Cerebellar cortex (tissue), 1 donor: ENCODE measurements at places on chromosomes 7 and 10.
A peak's percentile ranks its signal among the peaks of the same experiment; 100 is the strongest.

GRCh38 chr10:131421381-131421780, 109.9 kb upstream of the TCERG1L start:
- DNase-seq: no peak

- no peak for DNase-seq
Measured at GRCh38 chr10:48246501-48246900, 28.0 kb downstream of the FRMPD2 start.

GRCh38 chr10:73649876-73650536, 5.8 kb downstream of the SYNPO2L start:
- DNase-seq: no peak

DNA sequence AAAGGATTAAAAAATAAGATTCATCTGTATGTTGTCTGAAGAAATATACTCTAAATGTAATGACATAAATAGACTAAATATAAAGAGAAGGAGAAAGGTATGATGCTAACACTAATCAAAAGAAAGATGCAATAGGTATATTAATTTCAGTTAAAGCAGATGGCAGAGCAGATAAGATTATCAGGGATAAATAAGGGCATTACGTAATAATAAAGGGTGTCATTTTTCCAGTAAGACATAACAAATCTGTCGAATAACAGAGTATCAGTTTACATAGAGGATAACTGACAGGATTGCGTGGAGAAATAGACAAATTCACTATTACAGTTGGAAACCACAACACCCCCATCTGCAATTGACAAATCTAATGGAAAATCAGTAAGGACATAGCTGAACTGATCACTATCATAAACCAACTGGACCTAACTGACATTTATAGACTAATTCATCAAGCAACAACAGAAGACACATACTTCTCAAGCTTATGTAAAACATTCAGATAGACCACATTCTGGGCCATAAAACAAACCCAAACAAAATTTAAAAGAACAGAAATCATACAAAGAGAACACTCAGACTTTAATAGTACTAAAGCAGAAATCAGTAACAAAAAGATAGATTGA, 384.1 kb upstream of the COBL start:
- no peak for DNase-seq

DNA sequence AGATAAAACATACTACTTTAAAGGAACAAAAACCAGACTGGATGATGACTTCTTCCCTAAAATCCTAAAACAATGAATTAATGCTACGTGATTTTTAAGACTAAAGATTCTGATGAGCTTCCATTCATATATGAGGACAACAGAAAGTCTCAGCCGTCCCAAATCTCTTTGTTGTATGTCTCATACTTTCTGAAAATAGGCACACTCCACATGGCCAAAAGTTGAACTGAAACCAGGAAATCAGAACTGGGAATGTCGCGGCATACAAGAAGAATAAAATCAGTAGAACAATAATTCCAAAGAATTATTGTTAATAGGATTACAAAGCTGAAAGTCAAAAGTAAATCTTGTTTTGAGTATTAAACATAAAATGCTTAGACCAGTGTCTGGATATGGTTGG, 195.4 kb upstream of the GHITM start:
- no peak for DNase-seq

DNA sequence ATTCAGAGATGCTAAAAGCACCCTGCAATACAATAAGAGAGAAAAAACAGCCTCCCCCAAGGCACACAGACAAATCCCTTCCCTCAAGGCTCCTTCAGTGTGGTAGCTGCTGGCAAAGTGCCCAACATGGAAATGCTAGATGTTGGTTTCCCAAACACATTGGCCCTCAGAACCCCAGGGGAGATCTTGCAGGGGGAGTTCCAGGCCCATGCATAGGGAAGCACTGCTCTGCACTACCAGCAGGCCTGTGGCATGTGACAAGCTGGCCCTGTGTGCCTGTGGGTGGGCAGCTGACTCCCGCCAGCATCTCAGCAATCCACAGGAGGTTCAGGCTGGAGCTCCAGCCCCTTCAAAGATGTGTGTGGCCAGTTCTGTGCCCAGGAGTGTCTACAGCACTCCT, 16.8 kb upstream of the CSGALNACT2 start:
- DNase-seq: no peak

DNA sequence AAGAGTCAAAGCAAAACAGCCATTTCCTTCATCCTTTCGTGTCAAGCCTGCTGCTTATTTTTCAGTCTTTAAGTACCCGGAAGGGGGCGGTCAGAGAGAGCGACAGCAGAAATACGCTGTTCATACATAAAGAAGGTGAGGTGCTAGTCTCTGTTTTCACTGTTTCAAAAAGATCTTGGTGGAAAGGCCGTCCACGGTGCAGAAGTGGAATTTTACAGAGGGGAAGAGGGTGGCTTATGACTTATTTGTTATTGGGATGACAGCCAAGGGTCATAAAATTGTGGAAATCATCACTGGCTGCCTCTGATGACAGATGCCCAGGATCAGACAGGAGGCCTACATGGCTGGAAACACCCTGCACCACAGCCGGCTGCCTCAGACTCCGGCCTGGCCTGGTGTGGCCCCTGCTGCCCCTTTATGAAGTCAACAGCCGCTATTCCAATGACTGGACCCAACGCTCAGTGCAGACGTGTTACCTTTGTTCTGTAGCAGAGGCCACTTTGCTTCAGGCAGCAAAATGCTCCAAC, 57.0 kb downstream of the HIPK2 start:
- DNase-seq: no peak

- no peak for DNase-seq
Measured at GRCh38 chr7:125605241-125605640, 675.6 kb upstream of the POT1 start.

GRCh38 chr10:78299851-78300468, 266.3 kb downstream of the RPS24 start:
- DNase-seq: no peak

DNA sequence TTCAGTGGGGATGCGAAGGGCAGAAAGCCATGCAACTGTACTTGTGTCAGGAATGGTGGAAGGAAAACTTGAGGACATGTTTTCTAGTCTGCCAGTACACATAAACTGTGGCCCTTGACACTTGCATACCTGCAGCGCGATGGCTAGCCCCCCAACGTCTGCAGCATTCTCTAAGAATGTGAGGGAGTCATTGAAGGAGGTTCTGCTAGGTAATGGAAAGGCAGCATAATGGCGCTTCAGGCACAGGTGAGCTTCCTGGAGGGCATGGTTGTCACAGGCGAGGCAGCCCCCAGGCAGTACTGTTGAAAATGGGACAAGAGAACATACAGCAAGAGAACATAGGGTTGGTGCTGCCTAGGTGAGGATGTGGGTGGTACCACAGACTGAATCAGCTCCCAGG, 3.5 kb downstream of the LLCFC1 start:
- no peak for DNase-seq

- no peak for DNase-seq
Measured at GRCh38 chr10:113648478-113648877, 15.4 kb downstream of the NRAP start.

DNA sequence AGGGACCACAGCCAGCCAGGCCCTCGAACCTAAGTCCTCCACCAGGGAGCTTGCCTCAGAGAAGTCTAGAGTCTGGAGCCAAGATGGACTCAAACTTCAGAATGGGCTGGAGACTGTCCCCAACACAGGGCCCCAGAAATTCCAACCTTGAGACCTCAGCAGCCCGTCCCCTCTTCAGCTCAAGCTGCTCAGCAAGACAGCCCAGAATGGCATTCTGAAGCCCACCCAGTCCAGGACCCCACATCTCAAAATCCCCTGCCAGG, 15.9 kb downstream of the KCNH2 start:
- no peak for DNase-seq

DNA sequence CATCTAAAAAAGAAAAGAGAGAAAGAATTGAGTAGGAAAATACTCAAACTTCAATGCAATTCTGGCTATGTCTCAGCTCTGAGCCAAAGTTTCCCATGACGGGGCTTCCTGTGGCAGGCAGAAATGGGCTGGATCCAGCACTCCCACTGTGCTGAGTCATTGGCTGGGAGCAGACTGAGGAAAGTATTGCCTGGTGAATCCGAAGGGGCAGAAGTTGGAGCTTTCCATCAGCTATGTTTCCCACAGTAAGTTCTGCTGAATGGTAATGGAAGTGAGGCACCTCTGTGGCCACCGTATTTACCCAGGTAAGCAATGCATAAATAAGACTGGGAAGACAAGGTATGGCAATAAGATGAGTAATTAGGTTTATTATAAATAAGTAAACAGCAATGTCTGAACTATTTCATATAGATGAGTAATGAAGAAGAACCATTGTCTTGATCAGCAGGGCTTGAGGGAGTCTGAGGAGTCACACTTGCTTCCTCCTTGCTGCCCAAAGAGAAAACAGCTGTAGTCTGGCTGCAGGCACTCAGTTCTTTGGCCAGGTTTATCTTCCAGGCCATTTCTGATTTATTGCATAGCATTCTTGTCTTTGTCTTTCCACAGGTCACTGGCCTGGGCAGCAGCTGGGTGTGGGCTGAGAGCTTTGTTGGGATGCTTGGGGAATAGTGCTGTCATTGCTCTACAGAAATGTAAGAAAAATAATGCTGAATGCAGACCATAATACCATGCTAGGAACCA, 255.3 kb downstream of the DNAJB9 start:
- DNase-seq: no peak

DNA sequence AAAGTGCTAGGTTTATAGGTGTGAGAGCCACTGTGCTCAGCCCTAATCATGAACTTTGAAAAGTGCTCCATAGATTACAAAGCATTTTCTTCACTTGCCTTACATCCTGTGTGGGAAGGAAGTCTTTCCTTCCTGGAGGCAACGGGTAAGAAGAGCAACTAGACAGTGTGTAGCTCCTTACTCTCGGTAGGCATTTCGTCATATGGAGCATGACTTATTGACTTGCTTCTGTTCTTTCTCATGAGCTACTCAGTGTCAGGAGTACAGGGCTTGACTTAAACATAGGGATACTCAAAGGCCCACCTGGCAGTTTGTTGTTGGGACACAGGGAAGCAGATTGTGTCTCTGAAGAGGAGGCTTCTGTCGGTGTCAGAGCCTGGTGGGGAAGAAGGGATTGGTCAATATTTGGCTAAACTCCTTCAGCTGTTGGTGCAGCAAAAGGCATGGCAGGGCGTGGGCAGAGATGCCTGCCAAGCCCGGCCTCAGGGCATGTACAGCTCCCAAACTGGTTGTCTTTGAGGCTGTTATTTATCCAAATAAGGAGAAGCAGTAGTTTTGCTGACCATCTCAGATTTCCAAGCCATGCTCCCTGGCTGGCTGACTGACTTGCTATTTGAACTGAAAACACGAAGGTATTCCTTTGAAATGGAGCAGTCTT, 248.9 kb downstream of the KIAA1217 start:
- DNase-seq: no peak

GRCh38 chr10:13499150-13499549, 29.7 kb downstream of the BEND7 start:
- DNase-seq: no peak

- peak; percentile 88 for DNase-seq
Measured at GRCh38 chr7:90709501-90710465, 113.7 kb downstream of the CDK14 start.

DNA sequence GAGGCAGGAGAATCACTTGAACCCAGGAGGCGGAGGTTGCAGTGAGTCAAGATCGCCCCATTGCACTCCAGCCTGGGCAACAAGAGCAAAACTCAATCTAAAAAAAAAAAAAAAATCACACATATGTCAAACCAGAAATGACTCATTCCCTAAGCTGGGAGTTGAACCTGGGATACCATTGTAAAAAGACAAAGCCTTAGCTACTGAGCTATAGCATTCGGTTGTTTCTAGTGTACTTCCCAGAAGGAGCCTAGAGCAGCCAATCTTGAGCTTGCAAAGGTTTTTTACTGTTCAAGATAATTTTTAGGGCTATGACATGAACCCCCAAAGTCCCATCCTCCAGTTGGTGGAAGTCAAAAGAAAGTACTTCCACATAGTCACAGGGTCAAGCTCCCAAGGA, 87.9 kb downstream of the ZNF467 start:
- DNase-seq: no peak

GRCh38 chr7:46960970-46961369, 620.9 kb downstream of the TNS3 start:
- DNase-seq: no peak

GRCh38 chr10:49610458-49611165, 502 bp downstream of the SLC18A3 start:
- no peak for DNase-seq

DNA sequence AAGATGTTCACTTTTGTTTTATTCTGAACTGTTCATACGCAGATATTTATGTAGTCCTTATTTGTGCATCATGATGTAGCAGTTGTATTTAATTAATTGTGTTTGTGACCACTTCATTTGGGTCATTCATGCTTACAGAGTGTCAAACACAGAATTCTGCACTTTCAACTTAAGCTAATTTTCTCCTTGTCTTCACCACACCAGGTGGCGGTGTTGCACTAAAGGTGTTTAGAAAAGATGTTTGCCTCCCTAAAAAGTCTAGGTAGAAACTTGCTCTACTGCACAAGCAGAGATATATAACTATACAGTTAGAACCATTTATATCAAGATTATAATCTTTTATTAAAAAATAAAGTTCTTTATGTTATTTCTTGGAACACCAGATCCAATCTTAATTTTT, 1.3 kb upstream of the TAS2R38 start:
- DNase-seq: no peak

DNA sequence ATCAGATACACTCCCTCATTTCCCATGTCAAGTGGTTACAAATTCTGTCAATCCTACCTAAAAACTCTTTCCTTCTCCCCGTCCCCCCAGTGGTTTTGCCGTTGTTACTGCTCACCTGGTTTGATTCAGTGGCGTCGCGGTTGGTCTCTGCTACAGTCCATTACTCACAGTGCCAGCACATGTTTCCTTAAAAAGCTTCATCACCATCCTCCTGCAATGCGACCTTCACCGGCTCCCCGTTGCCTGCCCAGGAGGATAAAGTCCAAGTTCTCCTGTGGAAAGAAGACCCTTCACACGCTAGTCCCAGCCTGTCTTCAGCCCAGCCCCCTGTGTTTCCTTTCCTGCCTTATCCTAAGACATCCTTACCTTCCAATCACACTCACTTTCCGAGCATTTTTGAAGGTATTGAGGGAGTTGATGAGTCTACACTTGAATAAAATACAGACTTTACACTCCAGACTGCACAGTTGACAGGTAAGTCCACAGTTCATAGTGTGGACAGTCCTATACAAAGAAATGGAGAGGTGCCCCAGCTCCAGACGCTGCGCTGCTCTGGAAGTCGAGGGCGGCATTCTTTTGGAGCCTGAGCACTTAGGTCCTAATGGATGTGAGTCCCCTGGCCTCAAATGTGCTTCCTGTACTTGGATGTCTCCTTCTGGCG, 3.4 kb upstream of the LARP4B start:
- no peak for DNase-seq

DNA sequence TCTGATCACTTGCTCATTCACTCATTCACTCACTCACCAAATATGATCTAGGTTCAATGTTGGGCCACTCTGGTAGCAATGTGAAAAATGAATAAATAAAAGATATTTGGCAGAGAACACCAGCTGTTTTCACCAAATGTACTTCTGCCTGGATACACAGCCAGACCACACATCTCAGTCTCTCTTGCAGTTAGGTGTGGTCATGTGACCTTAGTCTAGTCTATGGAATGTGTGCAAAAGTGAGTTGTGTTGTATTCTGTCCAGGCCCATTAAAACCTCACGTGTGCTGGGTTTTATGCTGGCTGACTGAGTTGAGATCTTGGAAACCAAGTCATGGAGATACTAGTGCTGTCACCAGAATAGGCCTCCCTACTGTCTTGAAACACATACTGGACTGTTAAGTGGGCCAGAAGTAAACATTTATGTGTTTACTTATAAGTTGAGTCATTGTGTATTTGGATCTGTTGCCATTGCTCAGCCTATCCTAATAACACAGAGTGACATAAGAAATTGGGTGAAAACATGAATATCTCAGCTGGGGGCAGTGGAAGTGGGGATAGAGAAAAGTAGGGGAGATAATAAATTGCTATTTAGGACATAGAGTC, 145.5 kb downstream of the PTEN start:
- no peak for DNase-seq

GRCh38 chr10:76868098-76868977, 769.3 kb downstream of the KCNMA1 start:
- DNase-seq: peak; percentile 31
